Sigmoid colon (tissue), 7 donors: ENCODE measurements at places on chromosomes 1 and 21. TPM values are rescaled to one million over a fixed set of nuclear protein-coding genes. Genes with fewer than 3 reads are reported as not detected.

Gene G0S2
- 23.0 TPM for total RNA-seq

Gene LGR6
- 0.14 TPM for total RNA-seq

Gene GCSAML
- 0.16 TPM for total RNA-seq

GRCh38 chr1:169676001-169676400 lies 35.4 kb downstream of the SELL start:
- no peak for DNase-seq

GRCh38 chr1:180040034-180040433 lies 85.4 kb downstream of the CEP350 start:
- DNase-seq = no peak

DNA sequence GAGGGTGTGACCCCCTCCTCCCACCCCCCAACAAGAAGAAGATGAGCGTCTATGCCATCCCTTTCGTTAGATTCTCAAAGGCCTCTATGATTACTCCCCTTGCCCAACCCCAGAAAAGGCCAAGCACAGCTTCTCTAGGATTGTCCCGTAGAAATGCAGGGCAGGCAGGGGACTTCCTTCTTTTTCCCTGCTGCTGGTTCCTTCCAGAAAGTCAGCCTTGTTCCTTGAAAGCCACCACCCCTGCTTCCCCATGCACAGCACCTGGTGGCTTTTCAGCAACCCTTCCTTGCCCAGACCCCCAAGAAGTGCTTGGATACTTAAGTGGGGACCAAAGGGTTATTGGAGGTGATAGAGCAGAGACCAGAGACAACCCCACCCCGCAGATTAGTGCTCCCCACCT lies 75.1 kb downstream of the ARHGEF10L start:
- no peak for DNase-seq
